Head of caudate nucleus (tissue), 42 donors: ENCODE measurements at places on chromosomes 6 and 20.

- DNase-seq: no peak
Measured at GRCh38 chr6:160926281-160927276, 65.0 kb upstream of the MAP3K4 start.

- no peak for DNase-seq
Measured at GRCh38 chr20:50254466-50255079, 63.9 kb downstream of the CEBPB start.

DNA sequence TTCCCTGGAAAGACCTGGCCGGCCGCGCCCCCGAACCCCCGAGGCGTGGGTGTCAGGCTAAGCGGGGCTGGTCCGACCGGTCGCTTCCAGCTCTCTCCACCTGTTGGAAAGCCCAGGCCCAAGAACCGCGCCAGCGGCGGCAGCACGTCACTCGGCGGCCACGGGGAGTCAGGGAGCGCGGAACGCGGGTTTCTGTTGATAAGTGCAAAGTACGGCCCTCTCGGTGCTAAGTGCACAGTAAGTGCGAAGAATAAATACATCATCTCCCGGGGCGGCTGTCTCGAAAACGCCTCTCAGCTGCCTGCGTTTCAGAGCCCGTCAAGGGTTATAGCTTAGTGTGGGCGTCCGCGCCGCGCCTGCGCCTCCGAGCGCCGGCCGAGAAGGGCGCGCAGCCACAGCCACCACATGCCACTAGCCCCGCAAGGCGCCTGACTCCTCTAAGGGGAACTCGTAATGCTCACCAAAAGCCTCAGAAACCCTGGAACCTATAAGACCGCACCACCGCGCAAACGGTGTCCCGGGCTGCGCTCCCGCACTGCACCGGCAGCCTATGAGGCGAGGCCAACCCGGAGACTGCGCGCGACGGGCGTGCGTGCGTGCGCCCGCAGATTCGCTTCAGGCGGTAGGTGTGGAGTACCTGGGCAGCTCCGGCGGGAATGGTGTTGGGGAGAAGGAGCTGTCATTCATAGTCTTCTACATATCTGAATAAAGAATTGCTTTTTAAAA lies 9.2 kb upstream of the TBX18 start:
- no peak for DNase-seq

GRCh38 chr6:106025655-106026054 lies 60.5 kb upstream of the PRDM1 start:
- DNase-seq: no peak

- no peak for DNase-seq
Measured at GRCh38 chr20:59221049-59221706, 57.6 kb downstream of the ZNF831 start.

DNA sequence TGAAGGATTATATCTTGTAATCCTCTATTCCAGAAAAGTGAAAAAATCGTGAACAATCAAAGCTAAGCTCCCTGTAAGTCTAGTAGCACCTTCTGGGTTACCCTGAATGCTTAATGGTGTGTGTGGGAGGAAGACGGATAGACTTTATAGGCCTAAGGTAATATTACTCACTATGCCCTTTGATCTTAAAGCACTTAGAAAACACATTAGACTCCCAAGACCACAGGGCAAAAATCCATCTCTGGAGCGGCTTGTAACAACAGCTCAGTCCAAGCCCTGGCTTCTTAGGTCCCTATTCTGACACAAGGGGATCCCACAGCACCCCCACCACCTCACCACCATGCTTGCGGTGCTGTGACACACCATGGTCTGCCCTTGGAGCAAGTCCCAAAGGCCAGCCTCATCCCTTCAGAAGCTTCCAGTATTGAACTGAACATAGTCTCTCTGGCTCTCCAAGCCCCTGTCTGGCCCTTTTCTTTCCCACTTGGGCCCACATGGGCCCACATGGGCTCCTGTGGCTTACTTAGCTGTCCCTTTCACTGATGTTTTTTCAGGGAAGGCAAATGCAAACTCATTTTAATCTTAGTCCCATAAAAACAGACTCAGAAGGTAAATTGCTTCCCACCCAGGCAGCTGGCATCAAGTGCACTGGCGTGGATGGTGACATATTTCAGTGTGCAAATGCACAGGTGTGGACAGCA lies 28.3 kb downstream of the C6orf132 start:
- no peak for DNase-seq

- no peak for DNase-seq
Measured at GRCh38 chr6:82467338-82467737, 103.7 kb downstream of the TPBG start.

DNA sequence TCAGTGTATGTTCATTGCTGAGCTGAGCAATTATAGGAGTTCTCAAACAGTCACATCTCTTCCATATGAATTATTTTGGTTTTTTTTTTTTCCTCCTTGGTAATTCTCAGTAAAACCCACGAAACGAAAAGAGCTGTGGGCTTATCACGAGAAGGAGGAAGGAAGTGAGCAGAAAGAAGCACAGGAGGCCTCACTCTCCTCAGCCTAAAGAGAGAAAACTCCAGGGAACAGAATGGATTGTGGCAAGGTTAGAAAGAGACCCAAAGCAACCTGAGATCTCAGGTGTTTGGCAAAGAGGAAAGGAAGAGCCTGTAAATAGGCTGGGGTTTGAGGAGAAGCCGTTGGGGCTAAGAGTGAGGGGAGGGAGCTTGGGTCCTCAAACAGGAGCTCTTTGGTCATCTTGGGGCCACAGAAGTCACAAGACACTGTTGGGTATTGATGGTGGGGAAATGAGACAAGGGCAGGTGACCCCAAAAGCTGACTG lies 67.8 kb upstream of the CITED2 start:
- DNase-seq: no peak

GRCh38 chr6:14933183-14933544 lies 312.7 kb upstream of the JARID2 start:
- no peak for DNase-seq

- no peak for DNase-seq
Measured at GRCh38 chr20:57004416-57004815, 262.0 kb downstream of the BMP7 start.

- DNase-seq: no peak
Measured at GRCh38 chr6:73704798-73705197, 8.8 kb downstream of the CD109 start.

DNA sequence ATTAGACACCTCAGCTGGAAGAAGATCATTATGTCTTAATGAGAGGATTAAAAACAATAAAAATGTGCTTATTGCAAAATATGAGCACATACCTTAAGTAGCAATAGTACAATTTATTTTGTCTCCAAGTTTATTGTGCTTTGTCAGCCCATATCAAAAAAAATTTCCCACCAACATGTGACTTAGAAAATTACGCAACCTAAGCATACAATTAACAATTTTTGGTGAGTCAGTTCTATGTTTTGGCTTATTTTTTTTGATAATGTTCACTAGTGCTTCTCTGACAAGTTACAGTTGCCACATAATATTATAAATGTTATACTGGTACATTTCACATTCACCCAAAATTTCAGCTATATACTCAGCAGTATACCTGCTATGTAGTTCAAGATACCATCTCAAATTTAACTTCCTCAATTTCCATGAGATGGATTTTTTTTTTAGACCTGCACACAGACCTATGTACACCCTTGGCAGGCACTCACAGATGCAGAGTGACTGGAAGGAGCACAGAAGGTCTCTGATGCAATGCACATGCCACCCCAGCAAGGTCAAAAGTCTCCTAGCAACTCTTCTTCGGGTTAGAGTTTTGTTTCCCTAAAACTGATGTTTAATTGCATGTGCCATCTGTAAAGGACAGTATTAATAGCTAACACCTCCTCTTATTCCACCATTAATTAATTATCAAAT lies 112.4 kb downstream of the PRKN start:
- DNase-seq: no peak

GRCh38 chr6:52388790-52389189 lies 26.8 kb downstream of the PAQR8 start:
- DNase-seq: peak; percentile 14

DNA sequence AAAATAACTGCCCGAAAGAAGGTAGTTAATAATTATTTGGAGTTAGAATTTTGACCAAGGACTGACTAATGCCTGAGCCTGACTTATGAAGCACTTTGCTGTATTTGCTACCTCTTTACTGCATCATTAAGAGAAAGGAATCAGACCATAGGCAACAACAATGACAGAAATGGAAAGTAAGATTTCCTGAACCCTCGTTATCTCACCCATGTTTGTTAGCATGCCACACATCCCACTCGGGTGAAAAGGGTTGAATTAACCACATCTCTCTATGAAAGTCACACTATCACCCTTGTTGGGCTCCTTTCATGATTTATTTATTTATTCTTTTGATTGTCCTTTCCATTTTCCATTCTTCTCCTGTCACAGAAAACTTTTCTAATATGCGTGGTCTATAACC lies 59.6 kb downstream of the OLIG3 start:
- DNase-seq: no peak

- no peak for DNase-seq
Measured at GRCh38 chr6:132287101-132287500, 114.2 kb downstream of the MOXD1 start.

DNA sequence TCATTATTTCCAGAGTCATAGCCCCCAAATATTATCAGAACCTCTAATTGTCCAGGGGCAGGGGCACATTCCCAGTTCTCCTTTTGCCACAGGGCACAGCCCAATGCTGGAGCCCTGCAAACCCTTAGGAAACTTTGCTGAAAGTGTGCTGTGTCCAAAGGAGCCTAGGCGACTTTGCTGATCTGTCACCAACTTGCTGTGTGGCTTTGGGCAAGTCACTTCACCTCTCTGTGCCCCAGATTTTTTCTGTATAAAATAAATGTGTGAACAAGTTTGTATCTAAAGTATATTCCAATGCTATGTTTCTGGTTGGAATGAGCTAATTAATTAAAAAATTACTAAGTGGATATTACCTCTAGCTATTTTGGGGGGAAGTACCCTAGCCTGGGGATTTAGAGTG lies 25.4 kb upstream of the BCAS1 start:
- no peak for DNase-seq

DNA sequence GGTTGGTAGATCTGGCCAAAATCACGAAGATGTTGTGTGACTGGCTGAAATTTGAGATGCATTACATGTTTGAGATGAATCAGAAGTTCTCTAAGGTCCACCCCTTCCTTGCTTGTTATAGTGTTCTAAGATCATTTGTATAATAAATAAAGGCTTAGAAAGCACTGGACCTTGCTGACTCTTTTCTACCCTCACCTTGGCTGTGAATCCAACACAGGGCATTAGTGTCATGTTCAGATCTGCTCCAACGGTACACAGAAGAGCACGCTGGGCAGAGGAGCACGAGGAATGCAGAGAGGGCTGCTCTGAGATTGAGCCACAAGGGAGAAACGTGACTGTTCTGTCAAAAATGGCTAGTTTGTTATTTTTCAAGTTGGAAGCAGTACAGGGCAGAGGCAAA lies 169.5 kb upstream of the HDAC2 start:
- DNase-seq: no peak

DNA sequence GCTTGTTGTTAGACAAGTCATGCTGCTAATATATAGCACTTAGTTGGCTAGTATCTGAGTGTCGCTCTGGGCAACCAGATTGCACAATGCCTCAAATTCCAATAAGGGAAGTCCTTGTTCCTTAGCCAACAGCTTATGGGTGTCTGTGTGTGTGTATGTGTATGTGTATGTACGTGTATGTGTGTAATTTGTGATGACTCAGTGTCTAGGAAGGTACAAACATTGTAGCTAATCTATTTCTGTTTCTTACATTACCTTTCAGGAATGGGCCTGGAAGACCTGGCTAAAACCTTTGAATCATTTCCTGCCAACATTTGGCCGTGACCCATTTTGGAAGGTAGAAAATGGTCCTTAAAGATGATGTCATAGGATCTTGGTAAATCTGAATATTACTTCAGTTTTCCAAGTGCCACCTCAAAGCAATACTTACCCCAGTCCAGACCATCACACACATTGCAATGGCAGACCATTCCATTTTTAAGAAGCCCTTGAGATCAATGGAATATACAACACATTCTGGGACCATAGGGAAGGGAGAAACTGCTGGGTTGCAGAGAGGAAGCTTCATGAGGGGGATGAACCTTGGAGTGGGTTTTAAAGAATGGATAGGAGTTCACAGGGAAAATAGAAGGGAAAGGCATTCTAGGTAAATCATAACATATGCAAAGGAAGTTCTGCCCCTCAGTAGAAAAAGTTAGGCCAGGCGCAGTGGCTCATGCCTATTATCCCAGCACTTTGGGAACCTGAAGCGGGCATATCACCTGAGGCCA lies 25.1 kb downstream of the NEDD9 start:
- DNase-seq: no peak

DNA sequence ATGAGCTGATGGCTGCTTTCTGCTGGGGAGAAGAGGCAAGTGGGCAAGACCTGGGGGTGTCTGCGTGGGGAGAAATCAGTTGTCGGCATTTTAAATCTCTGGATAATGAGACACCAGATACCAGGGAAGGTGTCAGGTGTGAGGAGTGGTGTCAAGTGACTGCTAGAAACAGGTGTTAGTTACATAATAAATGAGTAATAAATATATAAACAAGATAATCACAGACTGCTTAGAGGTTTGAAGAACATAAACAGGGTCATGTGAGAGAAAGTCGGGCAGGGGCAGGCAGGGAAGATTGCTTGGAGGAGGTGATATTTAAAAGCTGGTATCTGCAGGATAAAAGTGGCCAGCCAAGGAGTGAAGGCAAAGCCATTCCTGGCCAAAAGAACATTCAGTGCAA lies 87.2 kb upstream of the RIN2 start:
- DNase-seq: no peak

DNA sequence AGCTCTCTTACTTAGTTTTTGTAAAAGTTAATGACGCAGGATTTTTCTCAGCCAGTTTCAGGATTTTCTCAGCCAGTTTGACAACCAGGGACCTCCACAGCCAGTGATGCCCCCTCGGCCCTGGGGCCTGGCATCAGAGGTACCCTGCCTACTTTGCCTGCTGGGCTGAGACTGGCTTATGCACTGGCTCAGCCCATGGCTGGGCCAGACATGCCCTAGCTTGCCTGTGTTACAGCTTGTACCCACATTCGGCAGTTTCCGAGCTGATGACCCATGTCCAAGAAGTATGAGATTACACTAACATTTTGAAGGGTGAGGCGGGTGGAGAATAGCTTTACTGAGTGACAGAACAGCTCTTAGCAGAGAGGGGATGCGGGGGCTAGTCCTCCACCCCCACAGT lies 406.1 kb upstream of the HSF2 start:
- no peak for DNase-seq

DNA sequence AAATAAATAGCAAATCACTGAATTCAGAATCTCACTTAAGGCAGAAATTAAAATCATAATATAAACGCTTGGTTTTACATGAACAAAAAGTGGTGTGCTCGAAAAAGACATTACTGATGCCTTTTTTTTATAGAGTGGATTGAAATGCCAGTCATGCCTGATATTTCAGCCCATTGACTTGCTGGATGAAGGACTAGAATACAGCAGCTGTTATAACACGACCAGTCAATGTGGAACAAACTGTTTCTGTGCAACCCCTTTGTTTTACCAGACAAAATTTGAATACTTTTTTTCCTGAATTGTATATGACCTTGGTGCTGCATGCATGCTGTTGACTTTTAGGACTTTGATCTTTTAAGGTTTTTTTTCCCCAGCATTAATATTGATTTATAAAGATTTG lies 150.0 kb downstream of the QKI start:
- DNase-seq: no peak

GRCh38 chr6:161971043-161971442 lies 697.2 kb upstream of the AGPAT4 start:
- DNase-seq: no peak

GRCh38 chr6:22878706-22879105 lies 309.3 kb downstream of the HDGFL1 start:
- no peak for DNase-seq
